Naive thymus-derived CD4-positive, alpha-beta T cell (primary cell): ENCODE measurements at places on chromosomes 3 and 15.
A peak's percentile ranks its signal among the peaks of the same experiment; 100 is the strongest.

DNA sequence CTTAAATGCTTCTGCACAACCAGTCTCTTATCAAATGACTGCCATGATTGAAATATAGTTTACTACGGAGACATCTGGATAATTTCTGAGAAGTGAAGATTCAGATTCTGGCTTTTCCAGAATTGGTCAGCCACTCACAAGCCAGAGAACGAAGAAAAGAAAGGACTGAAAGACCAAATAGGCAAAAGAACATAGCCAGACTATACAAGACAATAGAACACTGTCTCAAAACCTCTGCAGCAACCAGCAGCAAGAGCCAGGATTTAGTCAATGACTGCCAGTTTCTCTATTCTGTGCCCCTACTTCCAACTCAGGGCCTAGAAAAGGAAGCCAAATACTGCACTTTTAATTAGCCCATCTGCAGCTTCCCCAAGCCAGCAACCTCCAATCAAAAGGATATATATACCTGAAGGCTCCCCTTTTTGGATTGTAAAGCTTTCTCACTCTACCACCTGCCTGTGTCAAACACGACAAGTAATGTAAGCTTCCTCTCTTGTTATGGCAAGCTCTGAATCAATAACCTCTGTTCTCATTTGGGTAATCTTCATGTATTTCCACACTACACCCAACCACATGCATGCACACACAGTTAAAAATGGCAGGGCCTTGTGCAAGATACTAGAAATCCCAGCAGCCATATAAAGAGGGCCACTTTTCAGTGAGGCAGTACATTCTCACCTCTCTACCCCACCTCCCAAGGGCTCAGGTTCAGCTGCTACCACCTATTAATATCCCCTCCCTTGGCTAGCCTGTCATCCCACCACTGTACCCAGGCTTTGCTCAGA lies 97.1 kb downstream of the ERC2 start:
- DNase-seq: no peak

DNA sequence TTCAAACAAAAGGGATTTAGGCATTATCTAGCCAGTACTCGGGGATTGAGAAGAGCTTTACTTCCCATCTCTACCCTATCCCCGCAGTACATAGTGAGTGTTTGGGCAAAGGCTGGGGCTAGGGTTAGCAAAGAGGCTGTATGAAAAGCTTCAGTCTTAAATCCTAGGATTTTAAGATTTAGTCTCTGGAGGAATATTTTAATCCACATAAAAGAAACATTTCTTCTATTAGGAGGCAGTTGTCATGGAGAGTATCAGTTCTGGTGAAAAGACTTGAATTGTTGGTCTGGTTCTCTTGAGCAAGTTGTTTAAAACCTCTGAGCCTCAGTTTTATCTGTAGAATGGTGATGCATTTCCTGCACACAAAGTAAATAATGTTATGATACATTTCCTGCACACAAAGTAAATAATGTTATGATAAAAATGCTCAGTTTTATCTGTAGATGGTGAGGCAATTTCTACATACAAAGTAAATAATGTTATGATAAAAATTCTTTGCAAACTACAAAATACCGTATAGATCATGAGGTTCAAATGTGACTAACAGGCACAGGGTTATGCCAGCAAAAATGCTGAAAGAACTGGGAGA lies 53.9 kb upstream of the ZBED2 start:
- DNase-seq: no peak

GRCh38 chr3:150703299-150703755 lies 393 bp downstream of the ERICH6 start:
- peak; percentile 22 for DNase-seq

- no peak for DNase-seq
Measured at GRCh38 chr15:39143479-39143878, 437.4 kb upstream of the THBS1 start.

DNA sequence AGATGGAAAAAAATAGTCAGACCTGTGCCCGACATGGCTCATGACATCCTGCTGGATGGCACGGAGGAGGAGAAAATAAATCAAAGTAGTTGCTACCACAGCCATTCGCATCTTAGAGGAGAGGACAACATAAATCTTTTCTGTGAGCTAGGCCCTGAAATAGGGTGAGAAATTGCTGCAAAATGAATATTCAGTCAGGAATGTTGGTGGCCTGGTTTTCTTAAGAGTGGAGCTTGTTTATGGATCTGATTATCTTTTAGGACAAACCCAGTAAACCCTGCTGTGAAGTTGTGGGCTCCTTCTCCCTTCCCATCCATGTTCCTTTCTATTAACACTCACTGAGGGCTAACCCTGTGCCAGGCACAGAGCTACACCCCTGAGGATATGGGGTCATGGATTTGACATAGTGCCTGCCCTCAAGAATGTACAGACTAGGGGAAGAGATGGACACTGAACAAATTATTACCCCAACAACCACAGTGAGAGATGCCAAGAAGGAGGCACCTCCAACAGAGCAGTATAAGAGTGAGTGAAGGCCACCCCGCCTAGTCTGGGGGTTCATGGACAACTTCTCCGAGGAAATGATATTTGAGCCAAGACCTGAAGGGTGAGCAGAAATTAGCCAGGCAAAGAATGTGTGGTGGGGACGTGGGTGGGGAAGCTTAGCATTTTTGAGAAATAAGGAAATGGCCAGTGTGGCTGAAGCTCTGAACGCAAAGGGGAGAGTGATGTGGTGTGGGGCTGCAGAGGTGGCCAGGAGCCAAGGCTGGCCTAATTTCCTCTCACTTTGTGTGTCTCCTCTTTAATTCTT lies 68.9 kb upstream of the ARL8B start:
- DNase-seq: no peak

DNA sequence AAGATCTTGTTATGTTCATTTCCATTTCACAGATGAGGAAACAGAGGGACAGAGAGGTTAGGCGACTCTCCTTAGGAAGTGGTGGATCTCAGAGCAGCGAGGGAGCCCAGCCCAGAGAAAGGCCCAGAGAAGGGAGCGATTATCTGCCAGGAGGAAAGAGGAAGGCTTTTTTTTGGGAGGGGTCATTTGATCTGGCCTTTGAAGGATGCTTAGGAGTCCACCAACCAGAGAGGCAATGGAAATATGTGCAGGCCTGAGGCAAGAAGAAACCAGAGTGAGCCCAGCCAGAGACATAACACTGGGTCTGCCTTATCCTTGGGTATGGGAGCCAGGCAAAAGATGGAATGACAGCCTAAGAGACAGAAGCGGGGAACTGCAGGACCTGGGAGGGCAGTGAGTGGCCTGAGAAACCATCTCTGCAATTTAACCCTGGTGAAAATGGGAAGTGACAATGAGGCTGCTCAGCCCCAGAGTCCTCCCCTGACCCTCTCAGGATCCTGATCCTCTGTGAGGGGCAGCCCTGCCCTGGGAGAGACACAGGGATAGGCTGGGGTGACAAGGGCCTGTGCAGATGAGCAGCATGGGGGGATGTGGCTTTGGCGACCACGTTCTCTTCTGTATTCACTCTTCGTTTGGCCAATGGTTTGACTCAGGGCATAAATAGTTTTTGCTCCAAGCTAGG lies 163.2 kb downstream of the WNT7A start:
- DNase-seq: no peak
